Esophagus (tissue), 2 donors: ENCODE measurements at places on chromosomes 5 and 9. TPM values are rescaled to one million over a fixed set of nuclear protein-coding genes. Genes with fewer than 3 reads are reported as not detected.

SLC6A19 gene
- not detected for polyA plus RNA-seq

DOK3 gene
- 5.1 TPM for polyA plus RNA-seq

CXCL14 gene
- polyA plus RNA-seq = 88.9 TPM

PRDM12 gene
- polyA plus RNA-seq = not detected

CDKN2A gene
- 11.3 TPM for polyA plus RNA-seq

PAPPA gene
- polyA plus RNA-seq = 1.1 TPM

C9orf43 gene
- 0.20 TPM for polyA plus RNA-seq

C5 gene
- polyA plus RNA-seq = 1.0 TPM

TAS2R1 gene
- not detected for polyA plus RNA-seq

SPATA31E1 gene
- polyA plus RNA-seq = not detected

HRH2 gene
- polyA plus RNA-seq = 0.40 TPM

NMUR2 gene
- polyA plus RNA-seq = not detected

SLC4A9 gene
- 0.14 TPM for polyA plus RNA-seq

ABLIM3 gene
- 17.1 TPM for polyA plus RNA-seq

TSSK1B gene
- polyA plus RNA-seq = 0.01 TPM

PCDH12 gene
- 0.40 TPM for polyA plus RNA-seq

JAK2 gene
- 6.0 TPM for polyA plus RNA-seq

IARS1 gene
- 14.5 TPM for polyA plus RNA-seq

IFNK gene
- polyA plus RNA-seq = not detected

SLC25A48 gene
- 1.2 TPM for polyA plus RNA-seq

PIP5K1B gene
- polyA plus RNA-seq = 0.35 TPM

CDK7 gene
- 52.5 TPM for polyA plus RNA-seq

CDK5RAP2 gene
- polyA plus RNA-seq = 20.4 TPM

ORM2 gene
- polyA plus RNA-seq = 0.12 TPM

SUSD3 gene
- polyA plus RNA-seq = 0.83 TPM

GRM6 gene
- not detected for polyA plus RNA-seq

HAVCR1 gene
- polyA plus RNA-seq = not detected
